ENCODE measurements at places on chromosomes 5 and 9.

DNA sequence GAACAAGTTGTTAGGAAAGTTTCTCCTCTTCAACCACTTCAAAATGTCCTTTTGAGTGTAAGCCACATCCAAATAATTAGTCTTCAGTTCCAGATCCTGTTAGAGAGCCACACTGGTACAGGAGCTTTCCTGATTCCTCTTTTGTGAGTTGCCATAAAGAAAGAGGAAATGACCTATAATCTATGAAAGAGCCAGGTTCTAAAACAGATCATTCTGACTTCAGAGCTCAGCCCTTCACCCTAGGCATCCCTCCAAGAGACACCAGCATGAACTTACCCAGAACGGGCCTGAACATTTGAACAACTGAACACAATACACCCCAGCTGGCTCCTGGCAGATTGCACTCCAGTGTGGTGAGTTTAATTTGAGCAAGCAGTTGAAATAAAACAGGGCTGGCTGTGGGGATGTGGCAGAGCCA, 25.7 kb downstream of the SLC1A1 start:
- DNase-seq, result no peak

GRCh38 chr5:150208187-150209098, 18.6 kb downstream of the SLC6A7 start:
- DNase-seq, result no peak

- no peak for DNase-seq
Measured at GRCh38 chr5:558326-558725, 34.1 kb upstream of the SLC9A3 start.

DNA sequence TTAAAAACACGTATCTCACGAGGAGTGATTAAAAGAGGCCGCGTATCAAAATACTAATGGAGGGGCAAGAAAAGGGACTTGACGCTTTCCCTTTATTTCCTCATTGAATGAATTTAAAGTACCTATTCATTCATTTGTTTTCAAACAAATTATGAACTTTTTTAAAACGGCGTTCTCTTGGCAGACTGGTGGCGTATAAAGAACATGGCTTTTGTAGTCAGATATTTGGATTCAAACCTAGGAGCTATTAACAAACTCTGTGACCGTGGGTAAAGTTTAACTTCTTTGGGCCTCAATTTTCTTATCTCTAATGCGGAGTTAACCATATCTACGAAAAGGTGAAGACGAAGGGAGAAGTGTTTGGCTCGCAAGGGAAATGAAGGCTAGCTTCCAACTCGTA, 876 bp downstream of the CAAP1 start:
- no peak for DNase-seq

- no peak for DNase-seq
Measured at GRCh38 chr5:136560126-136560525, 194.8 kb upstream of the TRPC7 start.

- no peak for DNase-seq
Measured at GRCh38 chr9:18405240-18405639, 68.7 kb upstream of the ADAMTSL1 start.

GRCh38 chr9:37617832-37618231, 25.4 kb upstream of the TOMM5 start:
- no peak for DNase-seq

DNA sequence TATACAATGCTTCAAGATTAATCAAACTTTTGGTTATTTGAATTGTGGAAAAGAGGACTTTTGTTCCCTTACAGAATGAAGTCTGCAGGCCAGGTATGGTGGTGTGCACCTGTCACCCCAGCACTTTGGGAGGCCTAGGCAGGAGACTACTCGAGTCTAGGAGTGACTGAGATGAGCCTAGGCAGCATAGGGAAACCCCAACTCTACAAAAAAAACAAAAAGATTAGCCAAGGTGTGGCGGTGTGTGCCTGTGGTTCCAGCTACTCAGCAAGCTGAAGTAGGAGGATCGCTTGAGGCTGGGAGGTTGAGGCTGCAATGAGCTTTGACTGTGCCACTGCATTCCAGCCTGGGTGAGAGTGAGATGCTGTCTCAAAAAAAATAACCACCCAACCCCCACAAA, 9.3 kb downstream of the CCNH start:
- no peak for DNase-seq

- DNase-seq, result no peak
Measured at GRCh38 chr5:132013711-132014110, 2.3 kb upstream of the ACSL6 start.

GRCh38 chr5:132635873-132636272, 22.1 kb upstream of the IL13 start:
- DNase-seq, result no peak

GRCh38 chr9:621201-621855, 220.2 kb upstream of the DMRT1 start:
- DNase-seq, result no peak

DNA sequence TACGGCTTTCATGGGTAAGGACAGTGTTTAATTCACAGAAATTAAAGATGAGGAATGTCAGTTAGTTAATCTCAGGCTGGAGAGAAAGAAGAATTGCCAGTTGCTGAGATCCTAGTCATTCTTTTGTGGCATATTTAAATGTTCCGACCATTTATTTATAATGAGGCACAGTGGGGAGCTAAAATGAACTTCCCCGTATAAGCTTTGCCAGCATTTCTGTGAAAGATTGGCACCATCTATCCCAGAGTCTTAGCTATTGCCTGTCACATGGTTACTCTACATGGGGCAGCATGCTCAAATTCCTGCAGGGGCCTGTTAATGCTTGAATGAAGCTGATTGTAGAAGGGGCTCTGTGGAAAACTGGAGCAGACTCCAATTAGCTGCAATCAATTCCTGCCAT, 314.1 kb downstream of the PRELID2 start:
- no peak for DNase-seq

DNA sequence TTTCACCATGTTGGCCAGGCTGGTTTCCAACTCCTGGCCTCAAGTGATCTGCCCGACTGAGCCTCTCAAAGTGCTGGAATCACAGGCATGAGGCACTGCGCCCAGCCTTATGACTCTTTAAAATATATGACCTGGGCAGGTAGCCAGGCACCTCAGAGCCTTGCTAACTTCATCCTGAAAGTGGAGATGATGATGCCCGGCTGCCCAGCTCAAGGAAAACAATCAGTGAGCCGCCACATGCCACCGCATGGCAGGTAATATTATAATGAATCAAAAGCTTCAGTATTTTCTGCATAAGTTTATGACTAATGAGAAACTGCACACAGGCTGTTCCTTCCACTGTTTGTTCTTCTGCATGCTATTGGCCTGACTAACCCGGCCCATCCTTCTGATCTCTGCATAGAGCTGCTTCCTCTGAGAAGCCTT, 30.4 kb upstream of the DMRT1 start:
- no peak for DNase-seq

DNA sequence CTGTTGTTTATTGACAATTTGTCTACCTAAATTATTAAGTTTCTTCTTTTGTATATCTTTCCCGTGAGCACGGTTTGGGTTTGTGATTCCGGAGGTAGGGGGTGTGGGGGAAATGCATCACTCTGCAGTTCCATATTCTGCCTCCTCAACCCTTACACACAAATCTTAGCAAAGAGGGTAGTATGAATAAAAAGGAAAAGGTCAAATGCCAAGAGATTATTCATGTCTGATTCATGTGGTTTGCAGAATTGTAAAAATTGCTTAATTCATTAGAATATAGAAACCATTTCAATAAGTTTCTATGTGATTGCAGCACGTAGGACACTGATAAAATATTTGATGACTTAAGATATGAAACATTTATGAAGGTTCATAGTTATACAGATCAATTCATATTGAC, 601.9 kb downstream of the SEMA5A start:
- no peak for DNase-seq

DNA sequence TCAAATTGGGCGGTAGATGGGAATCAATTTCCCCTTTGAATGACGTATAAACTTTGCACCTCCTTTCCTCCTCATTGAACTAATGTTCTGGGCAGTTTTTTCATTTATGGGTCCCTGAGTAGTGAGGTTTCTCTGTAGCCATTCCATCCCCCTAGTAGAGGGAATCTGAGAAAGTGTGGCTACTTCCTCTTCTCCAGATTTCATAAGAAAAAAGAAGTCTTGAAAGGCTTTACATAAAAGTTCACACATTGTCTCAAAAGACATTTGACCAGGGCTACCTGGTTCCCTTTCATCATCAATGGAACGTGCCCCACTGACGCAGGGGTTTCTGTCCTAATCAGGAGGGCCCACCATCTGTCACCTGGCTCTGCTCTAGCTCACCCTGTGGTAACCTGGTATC, 57.3 kb downstream of the CTSL start:
- DNase-seq, result no peak

GRCh38 chr9:18579536-18579935, 105.6 kb downstream of the ADAMTSL1 start:
- no peak for DNase-seq

DNA sequence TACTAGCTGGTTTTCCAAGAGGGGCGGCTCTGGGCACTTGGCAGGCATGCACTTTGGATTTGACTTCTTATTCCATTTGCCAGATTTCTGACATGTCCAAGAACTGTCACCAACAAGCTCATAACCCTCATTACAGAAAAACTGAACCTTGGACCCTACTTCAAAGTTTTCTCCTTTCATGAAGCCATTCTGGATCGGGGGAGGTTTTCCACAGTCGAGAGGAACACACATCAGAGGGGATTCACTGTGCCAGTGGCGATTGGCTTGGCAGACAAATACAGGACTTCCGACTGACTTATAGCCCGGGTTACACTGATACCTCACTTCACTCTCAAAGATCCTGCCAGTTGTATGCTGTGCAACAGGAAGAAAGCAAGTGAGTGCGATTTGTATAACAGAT, 70.9 kb upstream of the TXNDC8 start:
- DNase-seq, result no peak

- no peak for DNase-seq
Measured at GRCh38 chr5:82334856-82335255, 56.7 kb upstream of the RPS23 start.

DNA sequence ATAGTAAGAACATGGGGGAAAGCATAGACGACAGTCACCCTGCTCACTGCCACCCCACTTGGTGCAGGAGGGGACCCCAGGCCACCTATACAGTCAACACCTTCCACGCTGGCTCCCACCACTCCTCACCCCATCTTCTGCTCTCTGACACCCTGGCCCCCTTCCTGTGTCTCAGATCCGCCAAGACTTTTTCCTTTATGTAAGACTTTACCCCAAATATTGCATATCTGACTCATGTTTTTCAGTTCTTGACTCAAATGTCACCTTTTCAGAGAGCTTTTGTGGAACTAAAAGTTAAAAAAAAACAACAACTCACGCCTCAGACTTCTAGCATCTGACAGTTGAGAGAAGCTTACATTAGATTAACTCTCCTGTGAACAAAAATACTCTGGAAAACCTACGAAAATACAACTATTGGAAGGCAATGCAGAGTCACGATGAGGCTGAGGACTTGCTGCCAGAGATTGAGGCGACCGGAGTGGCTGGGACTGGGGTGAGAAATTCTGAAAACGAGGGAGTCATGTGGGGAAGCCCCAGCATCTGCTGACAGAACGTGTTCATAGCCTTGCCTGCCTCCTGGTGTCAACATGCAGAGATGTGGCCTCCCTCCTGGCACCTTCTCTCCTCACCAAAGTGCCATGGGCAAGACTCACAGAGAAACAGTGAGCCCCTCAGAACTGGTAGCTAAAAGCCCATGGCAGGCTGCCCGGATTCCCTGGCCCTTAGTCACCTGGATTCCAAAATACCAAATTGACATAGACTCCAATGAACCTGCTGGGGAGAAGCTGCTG, 22.4 kb upstream of the FCN2 start:
- DNase-seq, result no peak

GRCh38 chr5:157267761-157268480, 2.0 kb downstream of the CYFIP2 start:
- DNase-seq, result no peak

DNA sequence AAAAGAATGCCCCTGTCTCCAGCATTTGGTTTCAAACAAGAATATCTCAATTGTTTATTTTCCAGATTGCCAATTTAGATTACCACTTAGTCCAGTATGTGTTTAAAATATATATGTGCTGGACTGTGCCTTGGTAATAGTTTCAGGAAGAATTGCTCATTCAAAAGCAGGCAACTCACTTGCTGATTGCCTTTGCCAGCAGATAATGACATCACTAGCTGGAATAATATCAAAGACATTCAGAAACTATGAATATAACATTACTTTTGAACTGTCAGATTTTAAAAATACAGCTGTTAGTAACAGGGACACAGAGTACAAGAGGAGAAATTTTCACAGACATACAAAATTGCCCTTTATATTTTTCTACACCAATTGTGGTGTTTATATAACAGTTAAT, 96.0 kb upstream of the ITGA2 start:
- DNase-seq, result no peak

- DNase-seq, result no peak
Measured at GRCh38 chr9:26956860-26957233, 635 bp downstream of the IFT74 start.

DNA sequence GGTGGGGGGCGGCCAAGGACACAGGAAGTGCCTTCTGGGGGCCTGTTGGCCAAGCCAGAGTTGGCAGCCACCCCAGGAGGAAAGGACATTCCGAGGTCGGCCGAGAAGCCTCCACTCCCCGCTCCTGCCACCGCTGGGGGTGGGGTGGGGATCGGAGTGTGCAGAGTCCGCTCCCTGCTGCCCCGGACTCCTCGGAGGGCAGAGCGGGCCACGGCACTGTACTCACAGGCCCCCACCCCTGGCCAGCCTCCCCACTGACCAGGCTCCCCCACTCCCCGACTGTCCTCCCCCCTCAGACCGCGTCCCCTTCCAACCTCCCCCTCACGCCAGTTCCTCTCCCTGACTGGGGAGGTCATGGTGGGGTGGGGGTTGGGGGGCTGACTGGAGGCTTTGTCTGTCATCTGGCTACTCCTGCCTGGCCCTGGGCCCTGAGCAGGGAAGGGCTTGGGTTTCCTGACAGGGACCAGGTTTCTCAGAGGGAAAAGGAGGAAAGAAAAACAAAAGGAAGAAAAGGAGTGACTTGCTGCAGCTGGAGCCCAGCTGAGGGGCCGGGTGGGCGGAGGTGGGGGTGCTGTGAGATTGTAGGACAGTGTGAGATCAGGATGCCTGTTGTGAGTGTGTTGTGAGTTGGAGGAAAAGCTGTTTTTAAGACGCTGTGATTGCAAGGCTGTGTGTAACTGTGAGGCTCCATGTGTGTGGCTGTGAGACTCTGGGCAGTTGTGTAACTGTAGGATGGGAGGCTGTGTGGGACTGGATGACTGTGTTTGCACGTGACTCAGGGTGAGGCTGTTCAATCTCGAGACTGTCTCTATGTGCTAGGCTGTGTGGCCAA, 29.7 kb downstream of the CNTFR start:
- no peak for DNase-seq

- DNase-seq, result no peak
Measured at GRCh38 chr9:134891713-134892112, 11.1 kb downstream of the FCN2 start.

DNA sequence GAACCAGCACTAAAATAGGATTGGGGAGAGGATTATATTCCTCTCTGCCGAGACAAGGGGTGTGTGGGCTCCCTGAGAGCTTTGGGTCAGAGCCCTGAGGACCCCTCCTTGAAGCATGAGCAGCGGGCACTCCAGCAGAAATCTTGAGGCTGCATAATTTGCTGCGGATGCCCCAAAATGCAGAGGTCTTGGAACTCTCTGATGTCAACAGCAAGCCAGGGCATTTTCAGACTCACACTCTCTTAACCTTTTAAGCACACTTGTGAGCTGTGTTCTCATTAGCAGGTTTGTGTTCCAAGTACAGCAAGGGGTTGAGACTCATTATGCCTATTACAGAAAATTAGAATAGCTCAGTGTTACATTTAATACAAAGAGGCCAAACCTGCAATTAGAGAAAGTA, 513.0 kb upstream of the ADAMTS16 start:
- DNase-seq, result no peak

Measured in stimulated activated CD8-positive, alpha-beta memory T cell treated with anti-CD3 and anti-CD28 coated beads, Interleukin-7, amount 100 ng/mL, for 4 hours (primary cell).